ENCODE measurements at places on chromosomes 2 and 18.

- peak; percentile 28 for DNase-seq
Measured at GRCh38 chr18:1914489-1914888, 656.8 kb downstream of the METTL4 start.

DNA sequence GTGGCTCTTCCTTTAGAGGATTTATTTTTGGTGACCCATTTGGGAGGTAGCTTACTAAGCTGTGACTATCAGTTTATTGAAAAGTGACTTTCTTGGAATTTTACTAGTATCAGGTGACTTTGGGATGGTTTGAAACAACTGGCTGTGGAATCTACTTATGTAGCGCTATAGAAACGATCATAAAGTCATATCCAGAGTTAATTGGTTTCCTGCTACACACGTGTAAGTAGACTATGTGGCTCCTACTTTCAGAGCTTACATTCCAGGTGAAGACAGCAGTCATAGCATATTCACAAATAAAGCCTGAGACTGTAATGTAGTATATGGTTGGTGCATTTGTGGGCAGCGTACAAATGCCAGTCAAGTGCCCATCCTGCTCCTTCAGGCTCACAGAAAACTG, 308.9 kb downstream of the ZNF521 start:
- DNase-seq: no peak

DNA sequence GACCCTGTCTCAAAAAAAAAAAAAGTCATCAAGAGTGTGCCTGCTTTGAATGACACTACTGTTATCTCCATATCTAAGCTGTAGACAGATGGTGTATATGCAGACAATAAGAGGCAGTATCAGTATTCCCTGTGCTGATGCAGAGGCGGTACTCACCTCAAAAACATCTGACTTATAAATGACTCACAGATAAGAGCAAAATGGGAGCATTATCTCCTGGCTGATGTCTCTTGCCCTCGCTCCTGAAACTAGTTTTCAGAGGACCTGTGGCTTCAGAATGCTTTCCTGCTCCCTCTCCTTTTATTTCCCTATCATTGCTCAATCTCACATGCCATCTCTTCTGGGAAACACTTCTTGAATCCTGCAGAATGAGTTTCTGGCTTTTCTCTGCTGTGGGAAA, 289.6 kb downstream of the PTPRM start:
- DNase-seq: peak; percentile 37

DNA sequence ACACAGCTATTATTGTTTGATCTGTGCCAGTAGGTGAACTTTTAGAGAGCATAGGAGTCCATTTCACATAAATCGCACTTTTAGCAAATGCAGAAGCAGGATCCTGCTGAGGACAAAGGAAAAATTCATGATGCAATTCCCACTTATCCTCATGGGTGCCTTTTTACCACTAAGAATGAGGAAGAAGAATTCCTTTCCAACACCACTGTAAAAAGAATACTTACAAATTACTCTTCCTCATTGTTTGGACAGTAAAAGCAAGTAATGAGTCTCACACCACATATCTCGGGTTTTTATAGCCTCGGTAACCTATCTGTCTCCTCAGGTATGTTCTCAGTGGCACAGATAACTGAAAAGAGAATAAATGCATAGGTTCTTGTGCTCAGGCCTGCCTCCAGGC, 238.5 kb downstream of the MTX2 start:
- no peak for DNase-seq

GRCh38 chr2:180247658-180248057, 240.6 kb upstream of the CWC22 start:
- peak; percentile 27 for DNase-seq

GRCh38 chr18:54296062-54296461, 26.7 kb downstream of the POLI start:
- peak; percentile 41 for DNase-seq
